Cardiac septum (tissue), 1 donor: ENCODE measurements at places on chromosomes 6 and 20.

GRCh38 chr20:49896204-49896603 is 19.1 kb downstream of the SPATA2 start:
- no peak for DNase-seq

DNA sequence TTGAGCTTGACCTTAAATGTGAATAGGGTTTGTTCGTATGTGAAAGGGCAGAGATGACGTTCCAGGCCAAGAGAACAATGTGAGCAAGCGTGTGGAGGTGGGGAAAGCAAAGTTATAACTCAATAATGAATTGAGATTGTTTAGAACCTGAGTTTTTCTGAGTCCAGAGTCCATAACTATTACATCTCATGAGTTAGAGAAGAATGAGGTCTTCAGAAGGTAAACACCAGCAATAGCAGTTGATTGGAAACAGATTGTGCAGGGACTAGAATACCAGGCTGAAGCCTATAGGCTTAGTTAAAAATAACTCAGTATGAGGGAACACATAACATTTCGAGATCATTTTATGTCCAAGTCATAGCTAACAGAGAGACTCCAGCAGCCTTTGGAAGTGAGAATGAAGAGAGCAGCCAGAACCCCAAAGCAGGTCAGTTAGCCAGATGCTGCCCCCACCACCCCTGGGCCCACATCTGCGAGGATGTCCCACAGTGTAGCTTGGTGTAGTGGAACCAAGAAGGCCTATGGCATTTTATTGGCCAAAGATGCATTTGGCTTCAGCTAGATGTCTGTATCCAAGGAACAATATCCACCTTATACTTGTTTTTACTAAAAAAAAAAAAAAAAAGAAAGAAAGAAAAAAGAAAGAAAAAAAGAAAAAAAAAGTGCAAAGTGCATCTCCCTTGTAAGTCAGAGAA is 121.7 kb downstream of the TNFRSF21 start:
- no peak for DNase-seq

GRCh38 chr6:136123468-136123867 is 126.6 kb downstream of the MTFR2 start:
- DNase-seq: no peak

DNA sequence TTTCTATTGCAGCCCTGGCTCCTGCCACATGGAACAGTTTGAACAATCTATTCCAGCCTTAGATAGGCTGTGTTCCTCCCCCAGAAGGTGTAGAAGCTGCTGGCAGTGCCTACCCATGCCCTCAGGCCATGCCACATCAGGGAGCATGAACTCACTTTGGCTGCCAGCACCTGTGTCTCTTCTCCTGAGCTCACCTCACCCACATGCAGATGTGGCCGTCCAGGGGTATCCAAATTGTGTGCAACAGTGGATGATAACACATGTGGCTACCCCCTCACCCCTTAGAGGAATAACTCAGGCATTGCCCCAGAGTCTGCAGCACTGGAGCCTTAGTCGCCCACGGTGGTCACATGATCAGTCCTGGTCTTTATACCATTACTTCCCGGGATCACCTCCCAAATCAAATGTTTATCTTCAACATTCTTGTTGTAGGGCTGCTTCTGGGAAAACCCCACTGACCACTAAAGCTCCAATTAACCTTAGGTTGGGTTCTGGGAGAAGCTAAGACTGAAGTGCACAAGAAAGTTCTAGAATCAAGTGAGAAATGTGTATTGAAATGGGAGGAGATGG is 110.4 kb downstream of the BANF2 start:
- DNase-seq: no peak

DNA sequence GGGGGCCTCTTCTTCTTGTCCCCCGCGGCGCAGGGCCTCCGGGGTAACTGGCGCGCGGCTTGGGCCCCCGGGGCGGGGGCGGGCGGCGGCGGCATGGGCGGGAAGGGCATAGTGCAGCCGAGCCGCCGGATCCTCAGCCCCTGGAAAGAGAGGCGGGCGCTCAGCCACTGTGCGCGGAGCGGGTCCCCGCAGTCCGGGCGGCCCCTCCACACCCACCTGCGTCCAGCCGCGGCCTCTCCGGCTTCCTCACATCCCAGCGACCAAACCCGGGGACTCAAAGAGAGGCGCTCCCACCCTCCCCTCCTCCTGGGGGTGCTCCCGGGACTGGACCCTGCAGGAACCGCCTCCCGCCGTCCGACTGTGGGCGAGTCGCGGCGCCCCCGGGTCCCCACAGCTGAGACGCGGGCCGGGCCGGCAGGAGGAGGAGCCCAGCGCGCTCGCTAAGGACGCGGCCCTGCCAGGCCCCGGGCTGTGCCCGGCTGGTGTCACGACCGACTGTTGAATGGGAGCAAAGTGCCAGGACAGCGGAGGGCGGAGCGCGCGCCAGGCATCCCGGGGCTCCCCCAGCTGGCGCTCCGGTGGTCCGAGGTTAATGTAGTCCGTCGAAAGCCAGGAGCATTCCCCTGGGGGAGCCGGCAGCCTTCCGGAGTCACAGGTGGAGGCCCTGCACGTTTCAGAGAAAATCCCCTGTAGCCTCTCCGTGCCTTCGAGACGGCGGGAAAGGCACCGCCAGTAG is at the start of gene PRR18:
Gene PRR18 (minus strand): TSS at position 360 of the 736 bp plus-strand sequence. CDS start 250 bp downstream, at position 110.
- DNase-seq: no peak

- no peak for DNase-seq
Observed at GRCh38 chr6:11769244-11769643, 9.4 kb downstream of the ADTRP start.

DNA sequence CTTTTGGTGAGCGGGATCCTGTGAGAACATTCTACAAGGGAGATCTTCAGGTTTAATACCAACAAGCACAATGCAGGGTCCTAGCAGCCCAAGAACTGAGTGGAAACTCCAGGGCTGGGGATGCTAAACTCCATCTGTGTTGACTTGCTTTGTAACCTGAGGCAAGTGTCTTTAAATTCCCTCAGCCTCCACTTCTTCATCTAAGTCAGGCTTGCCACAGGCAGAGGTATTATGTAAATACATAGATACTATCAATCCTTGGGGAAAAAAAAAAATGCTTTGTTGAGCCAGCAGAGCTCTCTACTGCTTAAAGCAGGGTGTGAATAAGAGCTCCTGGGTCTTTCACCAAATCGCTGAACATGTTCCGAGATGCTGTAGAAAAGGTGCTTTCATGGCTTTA is 114.2 kb upstream of the PHACTR1 start:
- no peak for DNase-seq

DNA sequence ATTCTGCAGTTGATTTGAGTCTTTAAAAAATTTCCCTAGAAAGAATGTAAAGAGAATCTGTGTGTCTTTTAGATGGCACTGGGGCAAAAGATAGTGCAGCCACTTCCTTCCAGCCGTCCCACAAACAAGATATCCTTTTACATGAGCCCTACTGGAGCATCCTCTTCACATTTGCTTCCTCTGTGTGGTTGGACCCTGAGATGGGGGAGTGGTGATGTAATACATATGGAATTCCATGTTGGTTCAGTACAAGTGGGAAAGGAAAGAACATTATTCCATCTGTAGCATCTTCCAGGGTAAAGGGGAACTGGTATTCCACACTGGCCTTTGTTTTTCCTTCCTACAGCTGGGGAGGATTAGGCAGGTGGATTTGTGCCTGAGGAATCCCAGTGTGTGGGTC is 78.9 kb upstream of the ISM1 start:
- no peak for DNase-seq

GRCh38 chr6:114288701-114289495 is 53.9 kb downstream of the HS3ST5 start:
- no peak for DNase-seq

- DNase-seq: no peak
Observed at GRCh38 chr6:109799129-109799528, 108.0 kb downstream of the FIG4 start.

- no peak for DNase-seq
Observed at GRCh38 chr6:116662202-116662601, 6.4 kb downstream of the ZUP1 start.

DNA sequence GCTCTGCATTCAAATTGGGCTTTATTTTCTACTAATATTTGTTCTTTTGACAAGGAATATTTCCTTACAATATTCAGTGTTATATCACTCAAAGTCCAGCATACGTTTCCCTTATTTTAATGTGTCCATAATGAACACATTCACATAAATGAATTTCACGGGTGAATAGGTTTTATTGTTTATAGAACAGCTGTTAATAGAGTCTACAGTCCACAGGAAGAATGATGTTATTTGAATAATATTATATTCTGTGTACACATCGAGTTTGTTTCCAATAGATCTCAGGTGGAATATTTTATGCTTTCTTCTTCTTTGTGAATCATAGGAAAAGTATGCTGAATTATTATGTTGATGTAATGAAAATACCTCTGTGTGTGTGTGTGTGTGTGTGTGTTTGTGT is 582.4 kb downstream of the CDH26 start:
- no peak for DNase-seq

GRCh38 chr20:45300961-45301360 is 5.7 kb upstream of the RBPJL start:
- no peak for DNase-seq

DNA sequence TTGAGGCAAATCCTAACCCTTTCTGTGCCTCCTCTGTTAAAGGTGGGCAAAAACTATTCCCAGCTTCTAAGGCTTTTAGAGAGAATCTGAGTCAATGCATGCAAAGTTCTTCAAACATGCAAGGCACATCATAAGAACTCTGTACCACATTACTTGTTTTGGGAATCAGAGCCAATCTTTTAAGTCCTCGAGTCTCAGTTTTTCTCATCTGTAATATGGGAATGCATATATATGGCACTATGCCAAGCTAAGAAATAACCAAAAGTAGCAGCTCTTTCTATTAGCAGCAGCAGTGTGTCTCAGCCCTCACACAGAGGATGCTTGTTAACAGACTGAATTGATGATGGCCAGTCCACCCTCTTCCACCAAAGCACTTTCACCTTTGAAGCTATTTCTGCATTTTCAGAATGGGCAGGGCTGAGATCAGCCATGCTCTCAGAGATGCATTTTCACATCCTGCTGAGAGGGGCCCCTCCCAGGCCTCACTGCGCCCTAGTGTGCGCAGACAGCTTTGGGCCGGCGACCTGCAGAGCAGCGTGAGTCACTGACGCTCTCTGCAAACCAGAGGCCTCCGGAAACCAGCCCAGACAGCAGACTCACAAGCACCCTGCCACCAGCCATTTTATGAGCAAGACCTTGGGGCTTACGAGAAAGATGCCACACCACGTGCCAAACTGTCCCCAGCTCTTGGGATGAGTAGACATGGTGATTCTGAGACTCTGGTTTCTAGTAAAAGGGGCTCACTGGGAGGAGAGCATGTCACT is 138.0 kb downstream of the NFATC2 start:
- no peak for DNase-seq

- no peak for DNase-seq
Observed at GRCh38 chr6:101380897-101381630, 12.4 kb upstream of the GRIK2 start.

DNA sequence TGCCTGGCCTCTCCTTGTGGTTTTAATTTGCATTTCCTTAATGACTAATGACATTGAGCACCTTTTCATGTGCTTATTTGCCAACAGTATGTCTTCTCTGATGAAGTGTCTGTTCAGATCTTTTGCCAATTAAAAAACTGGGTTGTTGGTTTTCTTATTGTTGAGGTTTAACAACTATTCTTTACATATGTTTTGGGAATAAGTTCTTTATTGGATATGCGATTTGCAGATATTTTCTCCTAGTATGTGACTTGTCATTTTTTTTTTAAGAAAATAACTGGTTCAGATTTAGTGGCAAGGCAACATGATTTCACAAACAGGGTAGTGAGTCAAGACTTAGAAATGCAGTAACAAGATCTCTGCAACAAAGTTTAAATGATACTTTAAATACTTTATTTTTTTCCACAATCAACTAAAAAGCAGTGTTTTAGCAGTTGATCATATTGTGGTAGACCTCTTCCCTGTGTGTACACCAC is 67.8 kb downstream of the TIAM2 start:
- no peak for DNase-seq

- DNase-seq: peak; percentile 85
Observed at GRCh38 chr6:43954311-43955131, 172.7 kb downstream of the MRPL14 start.

GRCh38 chr6:13486679-13487121 is 700 bp downstream of the GFOD1 start:
- peak; percentile 79 for DNase-seq

DNA sequence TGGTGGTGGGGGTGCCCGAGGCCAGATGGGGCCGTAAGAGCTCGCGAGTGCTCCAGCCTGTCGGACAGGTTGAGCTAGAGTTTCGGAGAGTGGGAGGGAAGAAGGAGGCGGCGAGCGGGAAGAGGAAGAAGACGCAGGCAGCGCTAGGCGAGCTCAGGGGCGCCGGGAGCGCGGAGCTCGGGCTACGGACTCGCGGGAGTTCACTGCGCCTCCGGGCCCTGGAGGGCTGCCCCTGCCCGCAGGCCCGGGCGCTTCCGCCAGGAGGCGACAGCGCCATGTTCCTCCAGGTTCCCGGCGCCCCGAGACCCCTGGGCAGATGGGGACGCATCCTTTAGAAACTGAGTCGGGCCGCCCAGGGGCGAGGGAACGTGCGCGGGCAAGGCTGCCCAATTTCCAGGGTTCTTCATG is 984 bp downstream of the TFAP2C start:
- DNase-seq: no peak

- no peak for DNase-seq
Observed at GRCh38 chr20:33575282-33575681, 85.4 kb downstream of the CBFA2T2 start.

DNA sequence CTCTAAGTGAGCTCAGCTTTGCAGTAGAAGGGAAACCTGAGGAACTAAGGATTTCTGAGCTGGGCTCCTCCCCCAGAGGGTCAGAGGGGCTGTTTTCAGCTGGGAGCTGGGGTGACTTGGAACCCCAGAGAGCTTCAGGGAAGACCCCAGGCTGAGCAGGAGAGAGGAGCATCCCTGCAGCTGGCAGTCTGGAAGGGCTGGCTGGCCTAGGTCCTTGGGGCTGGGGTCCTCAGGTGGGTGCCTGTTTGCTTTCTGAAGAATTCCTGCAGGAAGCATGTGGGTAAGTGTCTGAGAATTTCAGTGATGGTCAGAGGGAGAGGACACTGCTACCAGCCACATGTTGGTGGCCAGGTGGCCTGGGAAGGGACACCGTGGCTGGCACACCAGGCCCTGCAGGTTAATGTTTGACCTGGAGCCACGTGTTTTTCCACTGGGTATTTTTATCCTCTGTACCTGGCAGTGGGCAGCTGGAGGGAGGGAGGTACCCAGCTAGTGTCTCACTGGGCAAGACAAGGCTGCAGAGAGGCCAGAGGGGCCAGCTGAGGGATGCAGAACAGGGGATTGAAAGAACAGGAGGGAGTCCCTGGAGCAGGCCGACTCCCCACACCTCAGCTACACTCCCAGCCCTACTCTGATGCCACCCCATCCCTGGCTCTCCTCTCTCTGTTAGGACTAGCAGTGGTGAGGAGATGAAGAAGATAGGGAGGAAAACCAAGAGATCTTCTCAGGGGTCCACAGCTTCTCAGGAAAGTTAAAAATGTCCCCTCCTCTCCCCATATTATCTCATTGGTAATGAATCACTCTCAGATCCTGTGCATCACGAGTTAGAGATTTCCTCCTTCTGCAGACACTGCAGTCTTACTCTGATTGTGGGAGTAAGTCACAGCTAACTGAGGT is 143.6 kb downstream of the VEGFA start:
- DNase-seq: no peak

GRCh38 chr20:35806075-35806474 is 34.3 kb downstream of the PHF20 start:
- no peak for DNase-seq
